ENCODE measurements at places on chromosomes 3 and 15. TPM values are rescaled to one million over a fixed set of nuclear protein-coding genes. Genes with fewer than 3 reads are reported as not detected.

GRCh38 chr15:90286678-90287077, 21.2 kb downstream of the NGRN start:
- no peak for DNase-seq

GRCh38 chr3:37700466-37701248, 161.0 kb upstream of the CTDSPL start:
- no peak for DNase-seq

- no peak for DNase-seq
These were observed 18.3 kb upstream of the APEH start for GRCh38 chr3:49655731-49656285.

DNA sequence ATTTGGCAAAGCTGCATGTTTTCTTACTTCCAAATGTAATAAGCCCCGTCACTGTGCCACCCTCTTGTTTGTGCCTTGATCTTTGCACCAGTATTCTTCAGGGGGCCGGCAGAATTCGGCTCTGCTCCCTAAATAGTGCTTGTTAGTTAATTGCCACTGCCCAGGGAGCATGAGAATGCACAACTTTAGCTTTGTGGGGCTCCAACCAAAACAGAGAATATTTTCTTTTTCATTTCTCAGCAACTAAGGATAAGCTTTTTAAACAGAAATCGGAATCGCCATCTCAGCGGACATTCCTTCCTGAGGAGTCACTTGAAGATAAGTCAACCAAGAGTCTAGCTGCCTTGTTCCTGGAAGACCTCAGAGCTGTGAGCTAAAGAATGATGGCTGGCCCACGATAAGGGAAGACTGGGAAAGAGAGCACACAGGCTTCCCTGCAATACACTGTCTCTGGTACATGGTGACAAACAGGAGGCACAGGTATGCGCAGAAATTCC, 106.0 kb downstream of the LRIG1 start:
- DNase-seq, result peak; percentile 49

DNA sequence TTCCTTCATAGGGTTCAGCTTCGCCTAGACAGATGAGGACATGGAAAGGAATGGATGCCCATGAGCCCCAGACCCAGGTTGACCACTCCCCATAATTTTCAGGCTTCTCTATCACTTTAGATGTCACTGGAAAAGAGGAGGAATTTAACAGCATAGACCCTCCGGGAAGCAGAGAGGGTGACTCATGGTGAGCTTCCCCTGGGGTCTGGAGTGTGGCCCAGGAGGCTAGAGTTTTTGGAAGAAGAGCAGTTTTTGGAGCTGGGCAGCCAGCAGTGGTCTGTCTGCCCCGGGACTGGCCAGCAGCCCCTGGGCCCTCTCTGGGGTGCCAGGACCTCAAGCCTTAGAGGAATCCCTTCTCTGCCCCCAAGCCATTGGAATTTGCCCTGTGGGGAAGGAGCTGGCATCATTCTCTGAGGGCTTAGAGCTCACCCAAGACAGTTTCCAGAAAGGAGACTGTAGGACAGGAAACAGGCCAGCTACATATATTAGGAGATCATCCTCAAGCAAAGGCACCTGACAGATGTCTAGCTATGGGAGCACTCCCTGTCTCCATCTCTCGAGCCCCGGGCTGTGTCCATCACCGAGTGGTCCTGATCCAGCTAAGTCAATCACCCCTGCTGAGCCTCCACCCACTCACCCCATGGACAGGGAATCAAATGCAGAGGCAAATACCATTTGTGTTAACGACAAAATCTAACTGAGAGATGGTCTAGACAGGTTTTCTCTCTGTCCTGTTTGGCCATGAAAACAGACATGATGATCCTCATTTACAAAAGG, 67.3 kb downstream of the MEGF11 start:
- DNase-seq, result peak; percentile 51

- no peak for DNase-seq
These were observed 70.0 kb upstream of the WDR72 start for GRCh38 chr15:53829471-53829870.

DNA sequence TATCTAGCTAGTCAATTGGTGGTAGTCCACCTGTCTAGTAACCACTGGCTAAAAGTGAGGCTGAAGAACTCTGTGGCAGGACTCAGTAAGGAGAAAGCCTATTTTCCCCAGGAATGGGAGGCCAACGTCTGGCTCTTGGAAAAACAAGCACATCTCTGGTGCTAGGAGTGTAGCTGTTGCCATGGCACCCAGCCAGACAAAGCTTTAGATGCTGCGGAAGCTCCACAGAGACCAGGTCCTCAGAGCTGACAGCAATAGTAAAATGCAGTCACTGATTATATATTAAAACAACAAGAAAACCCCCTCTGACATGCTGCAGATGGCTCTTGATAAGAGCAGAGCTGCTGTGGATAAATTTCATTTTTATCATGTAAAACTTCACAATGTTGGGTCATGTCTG, 124.9 kb upstream of the STRIT1 start:
- no peak for DNase-seq

GRCh38 chr3:172260381-172260780, 187.9 kb downstream of the GHSR start:
- no peak for DNase-seq

- no peak for DNase-seq
These were observed 1009.9 kb downstream of the AGBL1 start for GRCh38 chr15:87089551-87089950.

- no peak for DNase-seq
These were observed 82.7 kb upstream of the SOX2 start for GRCh38 chr3:181629029-181629428.

DNA sequence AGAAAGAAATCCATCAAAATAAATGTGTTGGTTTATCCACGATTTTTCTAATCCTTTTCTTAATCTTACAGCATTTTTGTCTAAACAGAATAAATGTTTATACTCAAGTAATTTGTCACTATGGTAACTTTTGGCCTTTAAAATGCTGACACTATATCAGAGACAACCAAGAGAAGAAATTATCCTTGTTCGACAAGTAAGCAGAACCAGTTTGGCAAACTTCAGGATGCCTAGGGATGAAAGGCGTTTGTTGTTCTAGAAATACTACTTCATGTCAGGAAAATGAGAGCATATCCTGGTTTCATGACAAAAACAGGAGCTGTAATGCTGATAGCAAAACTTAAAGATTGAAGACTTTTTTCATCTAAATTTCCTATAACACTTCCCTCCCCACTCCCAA, 308.0 kb upstream of the ATP11B start:
- no peak for DNase-seq

DNA sequence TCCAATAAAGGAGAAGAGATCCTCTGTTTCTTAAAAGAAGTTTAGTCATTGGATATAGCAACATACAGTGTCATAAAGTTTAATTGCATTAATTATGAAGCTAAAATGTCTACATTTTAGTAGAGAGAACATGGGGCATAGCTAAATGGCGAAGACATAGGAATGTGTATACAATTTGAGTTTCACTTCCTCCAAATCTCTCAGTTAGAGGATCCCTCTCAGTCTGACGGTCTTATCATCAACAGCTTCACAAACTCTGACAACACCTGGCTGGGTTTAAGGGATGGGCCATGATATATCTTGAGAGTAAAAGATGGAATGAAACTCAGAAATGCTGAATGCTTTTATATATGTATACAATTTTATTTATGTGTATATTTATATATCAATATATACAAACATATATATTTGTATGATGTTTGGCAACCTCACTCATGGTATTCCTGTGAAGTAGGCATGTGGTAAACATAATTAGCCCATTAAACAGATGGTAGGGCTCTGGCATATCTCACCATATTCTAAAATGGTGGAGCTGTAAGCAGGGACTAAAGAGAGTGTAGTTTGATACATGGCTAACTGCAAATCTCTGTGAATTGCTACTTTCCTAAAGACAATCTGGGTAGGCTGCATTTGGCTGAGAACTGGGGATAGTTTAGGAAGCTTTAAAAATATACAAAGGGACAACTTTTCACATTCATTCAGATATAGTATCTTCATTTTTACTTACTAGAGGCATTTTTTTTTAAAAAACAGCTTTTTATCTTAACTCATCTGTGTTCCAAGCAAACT, 111.6 kb downstream of the TIGIT start:
- DNase-seq, result no peak

DNA sequence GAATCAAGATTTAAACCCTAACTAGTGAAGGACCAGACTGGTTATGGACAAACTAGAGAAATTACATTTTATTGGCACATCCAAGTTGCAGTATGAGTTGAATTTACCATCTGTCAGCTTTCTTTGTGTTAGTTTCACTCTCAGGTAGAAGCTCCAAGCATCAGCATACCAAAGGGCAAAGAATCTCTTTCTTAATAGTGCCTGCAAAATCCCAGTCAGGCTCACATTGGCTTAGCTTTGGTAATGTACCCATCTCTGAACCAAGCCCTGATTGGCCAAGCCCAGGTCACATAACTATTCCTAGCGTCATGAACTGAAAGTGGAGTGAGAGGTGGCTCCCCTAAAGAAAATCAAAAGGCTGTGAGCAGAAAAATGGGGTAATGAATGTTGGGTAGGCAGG, 66.9 kb downstream of the CCNL1 start:
- DNase-seq, result no peak

- no peak for DNase-seq
These were observed 755.5 kb upstream of the SEMA6D start for GRCh38 chr15:46961795-46962194.

DNA sequence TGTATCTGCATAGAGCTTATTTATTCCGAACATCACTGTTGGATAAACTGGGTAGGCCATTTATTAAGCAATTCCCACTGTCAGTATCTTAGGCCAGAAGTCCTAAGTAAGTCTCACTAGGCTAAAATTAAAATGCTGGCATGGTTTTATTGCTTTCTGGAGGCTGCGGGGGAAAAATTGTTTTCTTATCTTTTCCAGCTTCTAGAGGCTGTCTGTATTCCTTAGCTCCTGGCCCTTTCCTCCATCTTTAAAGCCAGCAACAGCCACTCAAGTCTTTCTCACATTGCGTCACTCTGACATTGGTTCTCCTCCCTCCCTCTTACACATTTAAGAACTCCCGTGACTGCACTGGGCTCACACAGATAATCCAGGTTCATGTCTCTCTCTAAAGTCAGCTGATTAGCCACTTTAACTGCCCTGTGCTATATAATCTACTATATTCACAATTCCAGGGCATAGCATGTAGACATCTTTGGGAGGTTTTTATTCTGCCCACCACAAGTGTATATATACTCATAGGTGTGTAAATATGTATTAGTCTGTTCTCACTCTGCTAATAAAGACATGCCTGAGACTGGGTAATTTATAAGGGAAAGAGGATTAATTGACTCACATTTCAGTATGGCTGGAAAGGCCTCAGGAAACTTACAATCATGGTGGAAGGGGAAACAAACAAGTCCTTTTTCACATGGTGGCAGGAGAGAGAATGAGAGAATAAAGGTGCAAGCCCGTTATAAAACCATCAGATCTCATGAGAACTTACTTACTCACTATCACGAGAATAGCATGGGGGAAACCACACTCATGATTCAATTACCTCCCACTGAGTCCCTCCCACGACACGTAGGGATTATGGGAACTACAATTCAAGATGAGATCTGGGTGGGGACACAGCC, 113.5 kb upstream of the SLC7A14 start:
- DNase-seq, result no peak

DNA sequence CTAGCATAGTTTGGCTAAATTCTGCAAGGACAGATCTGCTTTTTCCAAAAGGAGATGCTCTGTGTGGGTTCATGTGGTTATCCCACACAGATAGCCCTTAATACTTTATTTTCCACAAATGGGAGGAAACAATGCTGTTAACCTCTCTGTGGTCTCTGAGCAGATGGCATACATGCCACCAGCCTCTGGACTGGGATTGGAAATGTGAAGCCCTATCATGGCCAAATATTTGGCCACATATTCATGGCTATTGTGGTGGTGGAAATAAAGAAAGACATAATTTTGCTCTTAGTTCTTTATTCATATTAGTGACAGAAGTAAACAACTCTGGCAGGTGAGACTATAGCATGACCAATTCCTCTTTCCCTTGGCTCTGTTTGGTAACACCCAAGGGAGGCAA, 726.2 kb downstream of the ROBO1 start:
- DNase-seq, result no peak

DNA sequence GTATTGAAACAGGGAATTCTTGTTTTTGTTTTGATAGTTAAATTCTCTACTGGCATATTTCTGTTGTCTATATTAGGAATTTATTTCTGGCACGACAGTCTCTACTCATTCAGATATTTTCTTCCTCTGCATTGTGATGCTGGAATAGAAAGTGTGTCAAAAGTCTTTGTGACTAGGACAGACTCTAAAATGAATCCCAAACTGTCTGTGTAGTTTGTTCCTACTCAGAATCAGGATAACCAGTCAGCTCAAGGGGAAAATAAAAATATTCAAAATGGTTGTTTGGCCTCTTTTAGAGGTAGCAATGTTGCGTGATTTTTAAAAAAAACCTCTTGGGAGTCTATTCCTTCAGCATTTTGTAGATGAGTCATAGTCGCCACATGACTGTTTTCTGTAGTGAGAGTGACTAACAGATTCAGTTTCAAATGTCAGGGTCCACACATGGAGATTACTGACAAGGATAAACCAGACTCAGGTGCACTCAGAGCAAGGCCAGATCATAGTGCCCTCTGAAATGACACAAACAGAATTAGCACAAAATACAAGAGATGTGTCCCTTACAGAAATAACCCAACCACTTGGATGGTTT, 13.1 kb downstream of the SLC7A14 start:
- DNase-seq, result no peak

DNA sequence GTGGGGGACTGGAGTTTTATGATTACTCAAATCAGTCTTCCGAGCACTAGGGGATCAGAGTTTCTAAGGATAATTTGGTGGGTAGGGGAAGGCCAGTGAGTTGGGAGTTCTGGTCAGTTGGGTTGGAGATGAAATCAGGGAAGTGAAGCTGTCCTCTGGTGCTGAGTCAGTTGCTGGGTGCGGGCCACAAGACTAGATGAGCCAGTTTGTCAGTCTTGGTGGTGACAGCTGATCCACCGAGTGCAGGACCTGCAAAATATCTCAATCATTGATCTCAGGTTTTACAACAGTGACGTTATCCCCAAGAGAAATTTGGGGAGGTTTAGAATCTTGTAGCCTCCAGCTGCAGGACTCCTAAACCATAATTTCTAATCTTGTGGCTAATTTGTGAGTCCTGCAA, 249.4 kb downstream of the FAM43A start:
- peak; percentile 69 for DNase-seq

GRCh38 chr3:32240159-32240545, 1.7 kb downstream of the CMTM8 start:
- no peak for DNase-seq

The FEZF2 gene
- not detected for total RNA-seq

The SERINC4 gene
- total RNA-seq, result 0.22 TPM

The SERPINI2 gene
- not detected for total RNA-seq

The REC114 gene
- total RNA-seq, result not detected

The PIF1 gene
- total RNA-seq, result 1.6 TPM

The A4GNT gene
- not detected for total RNA-seq

The CALML4 gene
- total RNA-seq, result 7.2 TPM

The C3orf70 gene
- 2.9 TPM for total RNA-seq

The HEG1 gene
- 102 TPM for total RNA-seq

The THAP10 gene
- total RNA-seq, result 1.0 TPM

Data from mesenteric fat pad (tissue), 1 donor.